ENCODE measurements at places on chromosomes 16 and 17.

GRCh38 chr16:48963901-48964615, 317.6 kb downstream of the CBLN1 start:
- H3K4me1 ChIP-seq: peaks cover 26% of the 10 kb centered on the region
- no peak for DNase-seq
- no peaks in the 10 kb centered on the region for H3K36me3 ChIP-seq
- no peak overlapping the region for H3K4me3 ChIP-seq
- H3K27me3 ChIP-seq: no peaks in the 10 kb centered on the region
- peak overlapping the region; percentile 74 for H3K27ac ChIP-seq

DNA sequence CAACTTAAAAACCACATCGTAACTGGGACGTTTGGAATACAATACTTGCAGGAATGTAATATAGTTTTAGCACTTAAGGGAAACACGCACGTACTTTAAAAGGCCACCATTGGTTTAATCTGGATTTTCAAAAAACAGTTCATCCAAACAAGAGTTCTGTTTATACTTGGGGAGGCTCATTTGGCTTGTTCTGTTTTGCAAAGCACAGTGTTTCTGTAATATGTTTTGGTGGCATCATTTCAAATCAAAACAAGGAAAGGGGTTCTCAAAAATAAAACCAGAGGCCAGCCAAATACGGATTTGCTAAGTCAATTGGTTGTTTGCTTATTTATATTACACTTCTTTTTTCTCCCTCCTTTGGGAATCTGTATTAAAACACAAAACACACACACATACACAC, 656.1 kb upstream of the SOX9 start:
- no peaks in the 10 kb centered on the region for H3K4me1 ChIP-seq
- H3K36me3 ChIP-seq: no peaks in the 10 kb centered on the region
- H3K4me3 ChIP-seq: no peak overlapping the region
- no peak for DNase-seq
- H3K27me3 ChIP-seq: no peaks in the 10 kb centered on the region

- H3K4me1 ChIP-seq: no peaks in the 10 kb centered on the region
- H3K4me3 ChIP-seq: no peak overlapping the region
- H3K27me3 ChIP-seq: no peaks in the 10 kb centered on the region
- H3K36me3 ChIP-seq: peaks cover 35% of the 10 kb centered on the region
- DNase-seq: no peak
- no peak overlapping the region for H3K27ac ChIP-seq
Observed at GRCh38 chr17:62614142-62614541, 13.3 kb upstream of the MRC2 start.

DNA sequence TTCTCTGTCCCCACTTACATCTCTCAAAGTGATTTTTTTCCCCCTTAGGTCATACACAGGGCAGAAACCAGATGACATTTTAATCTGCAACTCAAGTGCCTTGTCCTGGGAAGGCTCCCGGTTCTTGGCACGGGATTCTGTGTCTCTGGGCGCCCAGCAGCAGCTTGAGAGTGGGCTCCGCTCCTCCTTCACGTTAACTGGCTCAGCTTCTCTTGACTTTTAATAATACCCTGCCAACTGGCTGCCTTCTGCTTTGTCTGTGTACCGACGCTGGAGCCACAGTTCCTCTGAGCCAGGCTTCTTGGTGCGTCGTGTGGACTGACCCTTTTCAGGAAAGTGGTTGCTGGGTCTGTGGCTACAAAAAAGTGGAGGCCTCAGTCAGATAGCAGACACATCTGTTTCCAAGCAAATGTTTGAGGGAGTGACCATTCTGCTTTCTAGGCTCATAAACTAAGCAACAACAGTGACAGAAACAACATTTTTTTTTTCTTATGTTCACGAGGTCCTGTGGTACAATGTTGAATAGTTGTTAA, 64.9 kb downstream of the IRF8 start:
- no peaks in the 10 kb centered on the region for H3K36me3 ChIP-seq
- DNase-seq: peak; percentile 94
- peaks cover 18% of the 10 kb centered on the region for H3K4me1 ChIP-seq

- H3K4me1 ChIP-seq: no peaks in the 10 kb centered on the region
- H3K4me3 ChIP-seq: no peak overlapping the region
- no peak for DNase-seq
- no peaks in the 10 kb centered on the region for H3K27me3 ChIP-seq
Observed at GRCh38 chr17:52035336-52035915, 123.1 kb downstream of the CA10 start.

- peaks cover 4% of the 10 kb centered on the region for H3K4me1 ChIP-seq
- no peaks in the 10 kb centered on the region for H3K36me3 ChIP-seq
- no peak overlapping the region for H3K27ac ChIP-seq
- no peak for DNase-seq
- peaks cover 60% of the 10 kb centered on the region for H3K27me3 ChIP-seq
Observed at GRCh38 chr16:2856061-2856670, 1.8 kb downstream of the PRSS22 start.
